ENCODE measurements at places on chromosomes 7 and 10. TPM values are rescaled to one million over a fixed set of nuclear protein-coding genes. Genes with fewer than 3 reads are reported as not detected.

NODAL gene
- total RNA-seq = 0.25 TPM

SPDYE2 gene
- 0.15 TPM for total RNA-seq

- peaks cover 8% of the 10 kb centered on the region for H3K4me1 ChIP-seq
- H3K4me3 ChIP-seq = no peak overlapping the region
- no peak for DNase-seq
- H3K27me3 ChIP-seq = no peaks in the 10 kb centered on the region
- peaks cover 55% of the 10 kb centered on the region for H3K36me3 ChIP-seq
- no peak overlapping the region for H3K27ac ChIP-seq
These were observed 112.2 kb downstream of the NRF1 start for GRCh38 chr7:129723679-129724078.

DNA sequence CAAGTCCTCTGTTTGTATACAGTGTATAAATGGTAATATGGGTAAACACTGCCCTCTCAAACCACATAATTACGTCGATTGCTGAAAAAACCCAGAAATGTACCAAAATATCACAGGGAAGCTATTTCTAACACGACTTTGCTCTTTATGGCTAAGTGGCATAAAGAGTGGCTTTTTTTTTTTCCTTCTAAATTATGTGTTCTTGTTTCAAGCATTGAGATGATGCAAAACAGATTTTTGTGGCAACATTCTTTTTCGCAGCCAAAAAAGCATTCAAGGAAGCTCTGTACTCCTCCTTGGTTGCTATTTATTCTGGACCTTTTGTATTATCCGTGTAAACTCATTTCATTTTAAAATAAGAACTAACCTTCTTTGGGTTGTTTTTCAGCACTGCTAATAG is 138.9 kb downstream of the VTI1A start:
- H3K36me3 ChIP-seq = no peaks in the 10 kb centered on the region
- no peaks in the 10 kb centered on the region for H3K4me1 ChIP-seq
- no peak overlapping the region for H3K27ac ChIP-seq
- H3K27me3 ChIP-seq = no peaks in the 10 kb centered on the region
- DNase-seq = no peak

DNA sequence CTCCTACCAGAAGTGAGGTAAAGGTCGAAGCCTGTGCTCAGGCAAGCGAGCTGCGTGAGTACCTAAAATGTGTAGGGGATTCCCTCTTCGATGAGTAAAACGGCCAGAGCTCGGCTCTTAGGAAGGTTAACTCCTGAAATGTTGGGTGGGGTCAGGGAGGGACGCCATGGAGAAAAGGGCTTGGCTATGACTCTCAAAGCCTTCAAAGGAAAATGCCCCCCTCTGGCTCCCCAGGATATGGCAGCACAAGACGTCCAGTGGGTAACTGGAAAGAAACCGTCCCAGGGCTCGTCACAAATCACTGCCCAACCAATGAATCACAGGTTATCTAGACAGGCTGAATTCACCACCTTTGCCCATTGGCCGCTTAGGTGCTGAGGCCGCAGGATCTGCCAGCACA is 58.0 kb downstream of the CALML3 start:
- DNase-seq = no peak
- no peak overlapping the region for H3K27ac ChIP-seq
- H3K4me1 ChIP-seq = no peaks in the 10 kb centered on the region
- no peak overlapping the region for H3K4me3 ChIP-seq
- no peaks in the 10 kb centered on the region for H3K36me3 ChIP-seq

GRCh38 chr7:34596887-34597286 is 61.1 kb upstream of the NPSR1 start:
- no peaks in the 10 kb centered on the region for H3K4me1 ChIP-seq
- H3K27ac ChIP-seq = no peak overlapping the region
- no peaks in the 10 kb centered on the region for H3K36me3 ChIP-seq

DNA sequence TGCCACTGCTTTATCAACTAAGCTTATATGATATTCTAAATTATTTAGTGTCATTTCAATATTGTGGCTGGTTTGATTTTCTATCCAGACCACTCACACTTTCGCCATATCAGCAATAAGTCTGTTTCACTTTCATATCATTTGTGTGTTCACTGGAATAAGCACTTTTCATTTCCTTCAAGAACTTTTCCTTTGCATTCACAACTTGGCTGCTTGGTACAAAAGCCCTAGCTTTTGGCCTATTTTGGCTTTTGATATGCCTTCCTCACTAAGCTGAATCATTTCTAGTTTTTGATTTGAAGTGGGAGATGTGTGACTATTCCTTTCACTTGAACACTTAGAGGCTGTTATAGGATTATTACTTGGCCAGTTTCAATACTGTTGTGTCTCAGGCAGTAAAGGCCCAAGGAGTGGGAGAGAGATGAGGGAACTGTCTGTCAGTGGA is 120.9 kb upstream of the NAMPT start:
- DNase-seq = no peak
- H3K4me3 ChIP-seq = no peak overlapping the region
- H3K27ac ChIP-seq = no peak overlapping the region
- peaks cover 13% of the 10 kb centered on the region for H3K4me1 ChIP-seq

- H3K27me3 ChIP-seq = peaks cover 5% of the 10 kb centered on the region
- DNase-seq = no peak
- H3K36me3 ChIP-seq = peaks cover 15% of the 10 kb centered on the region
- peaks cover 18% of the 10 kb centered on the region for H3K4me1 ChIP-seq
These were observed 28.9 kb downstream of the BAG3 start for GRCh38 chr10:119680050-119680449.

DNA sequence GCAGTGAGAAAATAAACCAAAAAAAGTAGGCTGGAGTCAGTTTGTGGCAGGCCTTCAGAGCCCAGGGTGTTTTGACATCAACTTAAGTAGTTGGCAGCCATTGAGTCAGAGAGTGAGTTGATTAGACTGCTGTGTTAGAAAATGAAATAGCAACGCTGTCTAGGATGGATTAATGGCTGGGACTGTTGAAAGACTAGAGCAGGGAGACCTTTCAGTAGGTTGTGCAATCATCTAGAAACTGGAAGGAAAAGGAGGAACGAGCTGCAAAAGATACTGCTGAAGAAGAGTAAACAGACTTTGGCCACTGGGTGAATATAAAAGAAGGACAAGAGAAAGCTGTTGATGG is 28.6 kb upstream of the TRIL start:
- no peaks in the 10 kb centered on the region for H3K4me1 ChIP-seq
- DNase-seq = no peak
- peaks cover 6% of the 10 kb centered on the region for H3K27me3 ChIP-seq
- H3K36me3 ChIP-seq = no peaks in the 10 kb centered on the region
- H3K27ac ChIP-seq = no peak overlapping the region

- H3K4me1 ChIP-seq = peaks cover 52% of the 10 kb centered on the region
- H3K4me3 ChIP-seq = no peak overlapping the region
- H3K36me3 ChIP-seq = peaks cover 21% of the 10 kb centered on the region
- DNase-seq = no peak
- H3K27me3 ChIP-seq = no peaks in the 10 kb centered on the region
- no peak overlapping the region for H3K27ac ChIP-seq
These were observed 25.1 kb downstream of the RAB18 start for GRCh38 chr10:27529010-27529783.

All from activated CD4-positive, alpha-beta memory T cell treated with anti-CD3 and anti-CD28 coated beads, Interleukin-2, amount 10 ng/mL, durations not matched to agents 7 days and 5 days (primary cell).